Sigmoid colon (tissue), 7 donors: ENCODE measurements at places on chromosomes 7 and 10. TPM values are rescaled to one million over a fixed set of nuclear protein-coding genes. Genes with fewer than 3 reads are reported as not detected.

Gene RASA4
- polyA plus RNA-seq, result 35.3 TPM

DNA sequence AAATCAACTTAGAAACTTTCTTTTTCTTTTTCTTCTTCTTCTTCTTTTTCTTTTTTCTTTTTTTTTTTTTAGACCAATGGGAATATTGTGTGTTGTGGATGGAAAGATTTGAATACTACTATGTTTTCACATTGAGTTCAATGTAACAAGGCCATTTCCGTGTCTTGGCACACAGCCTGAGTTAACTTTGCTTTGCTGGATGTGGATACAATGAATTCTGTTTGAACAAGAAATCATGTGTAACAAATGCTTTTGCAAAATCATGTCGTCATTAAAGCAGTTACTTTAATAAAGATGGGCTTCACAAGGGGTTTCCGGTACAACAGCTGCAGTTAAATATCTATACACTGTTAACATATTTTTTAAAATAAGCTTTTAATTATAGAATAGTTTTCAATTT is 13.5 kb upstream of the ENTPD1 start:
- DNase-seq, result no peak

Gene FAM25G
- 1.8 TPM for polyA plus RNA-seq

GRCh38 chr7:50266635-50267386 is 37.7 kb upstream of the IKZF1 start:
- DNase-seq, result no peak

GRCh38 chr10:80596391-80597257 is 58.9 kb downstream of the SH2D4B start:
- peak; percentile 55 for DNase-seq

Gene GIMAP4
- polyA plus RNA-seq, result 11.4 TPM

Gene TMEM139
- polyA plus RNA-seq, result 26.4 TPM

DNA sequence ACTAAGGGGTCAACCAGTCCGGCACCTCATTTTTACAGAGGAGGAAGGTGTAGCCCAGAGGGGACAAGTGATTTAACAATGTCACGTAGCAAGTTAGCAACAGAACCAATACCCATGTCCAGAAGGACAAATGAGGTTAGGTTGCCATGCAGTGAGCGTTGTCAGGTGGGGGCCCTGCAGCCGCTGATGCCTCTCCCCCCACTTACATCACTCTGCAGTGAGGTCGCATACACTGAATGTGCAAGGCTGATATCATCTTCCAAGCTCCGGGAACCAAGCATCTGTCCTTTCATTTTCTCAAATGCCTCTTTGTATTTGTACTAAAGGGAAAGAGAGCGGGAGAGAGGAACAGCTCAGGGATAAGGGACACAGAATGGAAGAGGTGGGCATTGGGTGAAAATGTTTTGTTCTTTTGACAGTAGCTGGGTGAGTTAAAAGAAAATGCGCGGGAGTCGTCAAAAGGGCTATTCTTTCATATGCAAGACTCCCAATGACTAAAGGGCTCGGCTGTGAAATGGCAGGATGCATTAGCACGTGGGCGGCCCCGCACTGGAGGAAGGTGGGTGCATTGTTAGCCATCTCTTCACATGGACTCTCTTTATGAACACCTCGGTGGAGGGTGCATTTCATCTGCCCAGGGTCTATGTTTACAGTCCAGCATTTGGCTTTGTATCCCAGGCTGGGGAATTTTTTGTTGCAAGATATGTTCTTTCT is 49.7 kb downstream of the NRAP start:
- no peak for DNase-seq

- no peak for DNase-seq
Observed at GRCh38 chr10:125296598-125296997, 136.2 kb upstream of the CTBP2 start.

Gene PHYHIPL
- 0.60 TPM for polyA plus RNA-seq

Gene RET
- 3.4 TPM for polyA plus RNA-seq

GRCh38 chr7:100803398-100804161 is 23.7 kb downstream of the EPHB4 start:
- peak; percentile 92 for DNase-seq

DNA sequence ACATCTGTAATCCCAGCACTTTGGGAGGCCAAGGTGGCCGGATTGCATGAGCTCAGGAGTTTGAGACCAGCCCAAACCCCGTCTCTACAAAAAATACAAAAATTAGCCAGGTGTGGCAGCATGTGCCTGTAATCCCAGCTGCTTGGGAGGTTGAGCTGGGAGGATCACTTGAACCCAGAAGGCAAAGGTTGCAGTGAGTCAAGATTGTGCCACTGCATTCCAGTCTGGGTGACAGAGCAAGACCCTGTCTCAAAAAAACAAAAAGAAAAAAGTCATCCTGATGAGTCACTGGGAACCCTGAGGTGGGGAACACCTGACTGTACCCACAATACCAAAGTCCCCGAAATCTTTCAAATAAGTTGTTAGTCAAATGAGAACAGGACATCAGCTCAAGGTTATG is 80.0 kb downstream of the NEBL start:
- no peak for DNase-seq

Gene C10orf53
- not detected for polyA plus RNA-seq

DNA sequence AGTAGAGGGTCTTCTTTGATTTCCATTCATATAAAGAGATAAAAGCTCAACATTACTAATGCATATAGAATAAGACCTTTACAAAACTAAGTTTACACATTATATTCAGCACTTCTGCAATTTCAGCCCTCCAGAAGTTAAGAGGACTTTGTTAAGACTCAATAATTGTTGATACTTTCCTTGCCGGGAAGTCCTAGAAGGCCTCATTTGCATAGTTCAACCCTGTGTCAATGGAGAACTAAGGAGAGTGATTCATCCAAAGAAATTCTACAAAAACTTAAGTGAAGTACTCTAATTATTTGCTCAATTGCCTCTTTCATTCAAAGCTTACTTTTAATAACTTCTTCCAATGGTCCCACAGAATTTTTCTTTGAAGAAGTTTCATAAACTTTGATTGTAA is 1060.3 kb upstream of the CELF2 start:
- DNase-seq, result no peak

- no peak for DNase-seq
Observed at GRCh38 chr7:17444151-17444550, 145.7 kb downstream of the AHR start.

Gene NODAL
- polyA plus RNA-seq, result not detected

DNA sequence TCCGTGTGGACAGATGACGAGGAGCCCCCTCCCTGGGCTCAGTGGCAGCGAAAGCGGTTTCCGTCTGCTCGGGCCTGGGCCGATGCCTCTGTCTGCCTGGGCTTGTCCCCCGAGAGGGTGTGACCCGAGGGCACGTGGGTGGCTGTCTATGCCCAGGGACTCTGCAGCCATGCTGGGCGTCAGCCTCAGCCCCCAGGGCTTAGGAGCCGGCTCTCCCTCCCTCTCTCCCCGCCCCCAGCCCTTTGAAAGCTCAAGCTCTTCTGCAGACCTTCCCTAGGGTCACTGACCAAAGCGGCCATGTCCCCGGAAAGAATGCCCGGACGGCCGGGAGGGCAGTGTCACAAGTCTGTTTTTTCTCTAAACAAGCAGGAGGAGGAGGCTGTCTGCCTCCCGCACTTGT is 7.1 kb downstream of the MICALL2 start:
- no peak for DNase-seq

Gene IDI2
- polyA plus RNA-seq, result not detected

Gene PHKG1
- polyA plus RNA-seq, result 0.60 TPM

DNA sequence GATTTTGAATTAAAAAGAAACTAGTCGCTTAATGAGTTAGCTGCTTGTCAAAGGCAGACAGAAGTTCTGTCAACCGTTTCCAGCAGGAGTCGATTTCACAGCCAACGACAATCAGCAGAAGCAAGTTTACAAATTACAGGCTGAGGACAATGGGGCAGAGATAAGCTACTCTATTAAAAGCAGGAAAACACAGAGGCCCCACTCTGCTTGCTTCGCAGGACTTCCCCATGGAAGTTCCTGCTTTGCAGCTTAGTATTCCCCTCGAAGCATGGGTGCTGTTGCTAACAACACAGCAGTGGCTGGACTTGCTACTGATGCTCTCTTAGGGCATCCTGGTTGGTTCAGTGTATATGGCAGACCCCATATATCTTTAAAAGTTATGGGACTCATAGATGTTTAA is 50.8 kb upstream of the KLF6 start:
- no peak for DNase-seq

GRCh38 chr7:143499246-143499645 is 21.6 kb downstream of the TAS2R41 start:
- DNase-seq, result no peak

GRCh38 chr10:125209591-125210355 is 49.4 kb upstream of the CTBP2 start:
- no peak for DNase-seq

GRCh38 chr10:24984906-24985305 is 31.1 kb downstream of the ENKUR start:
- no peak for DNase-seq

GRCh38 chr7:877312-878232 is 1.2 kb downstream of the GET4 start:
- no peak for DNase-seq

Gene OR2A5
- not detected for polyA plus RNA-seq

- no peak for DNase-seq
Observed at GRCh38 chr10:25556457-25556856, 377.6 kb upstream of the MYO3A start.

- DNase-seq, result no peak
Observed at GRCh38 chr10:43000651-43001426, 76.0 kb upstream of the RET start.

DNA sequence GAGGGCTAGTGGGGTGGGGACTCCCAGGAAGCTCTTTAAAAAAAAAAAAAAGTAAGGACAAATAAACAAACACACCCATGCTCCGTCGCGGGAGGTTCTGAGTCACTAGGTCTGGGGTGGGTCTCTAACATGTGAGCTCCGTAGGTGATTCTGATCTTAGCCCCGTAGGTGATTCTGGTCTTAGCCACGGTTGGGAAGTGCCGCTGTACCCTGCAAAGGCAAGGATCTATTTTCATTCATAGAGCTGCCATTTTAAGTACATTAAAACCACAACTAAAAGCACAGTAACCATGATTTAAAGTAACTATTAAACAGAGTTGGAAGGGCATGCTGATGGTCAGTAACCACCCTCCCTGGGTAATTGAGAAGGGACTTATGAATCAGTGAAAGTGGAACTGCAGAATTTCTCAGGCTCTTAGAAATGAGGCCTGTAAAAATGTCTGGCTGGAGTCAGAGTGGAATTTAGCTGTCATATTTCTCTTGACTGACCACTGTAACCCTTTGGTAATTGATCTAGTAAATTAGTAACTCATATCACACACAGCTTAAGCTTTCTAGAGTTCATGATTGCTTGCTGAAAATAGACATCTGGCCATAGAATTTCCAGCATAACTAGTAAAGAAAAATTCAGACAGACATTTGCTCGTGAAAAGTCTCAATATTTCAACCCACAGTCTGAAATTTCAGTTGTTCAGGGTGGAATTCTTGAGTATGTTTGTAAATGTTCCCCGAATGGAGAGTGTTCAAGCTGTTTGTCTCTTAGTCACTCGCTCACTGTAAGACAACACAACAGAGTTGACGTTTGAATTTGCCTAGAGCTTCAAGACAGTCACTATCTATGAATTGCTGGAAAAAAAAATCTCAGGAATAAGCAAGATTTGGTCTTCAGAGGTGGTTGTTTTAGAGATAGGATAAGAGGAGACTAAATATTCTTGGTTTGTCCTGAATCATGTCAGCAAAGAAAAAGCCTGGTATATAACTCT is 34.2 kb upstream of the TCF7L2 start:
- DNase-seq, result no peak

Gene ATG9B
- 1.6 TPM for polyA plus RNA-seq

Gene LIPM
- not detected for polyA plus RNA-seq

Gene PTPRE
- 11.9 TPM for polyA plus RNA-seq

Gene AMZ1
- polyA plus RNA-seq, result not detected

- no peak for DNase-seq
Observed at GRCh38 chr10:67772894-67773511, 65.0 kb downstream of the DNAJC12 start.

Gene PNLIPRP2
- polyA plus RNA-seq, result 0.95 TPM

- peak; percentile 87 for DNase-seq
Observed at GRCh38 chr10:96395931-96396877, 37.4 kb upstream of the OPALIN start.

GRCh38 chr7:123727071-123727837 is 21.5 kb downstream of the WASL start:
- no peak for DNase-seq

GRCh38 chr7:112759905-112760304 is 30.3 kb downstream of the TMEM168 start:
- no peak for DNase-seq
